ENCODE measurements at places on chromosomes 13 and 19.

- DNase-seq, result no peak
Observed at GRCh38 chr13:94999871-95000270, 287.5 kb upstream of the SOX21 start.

DNA sequence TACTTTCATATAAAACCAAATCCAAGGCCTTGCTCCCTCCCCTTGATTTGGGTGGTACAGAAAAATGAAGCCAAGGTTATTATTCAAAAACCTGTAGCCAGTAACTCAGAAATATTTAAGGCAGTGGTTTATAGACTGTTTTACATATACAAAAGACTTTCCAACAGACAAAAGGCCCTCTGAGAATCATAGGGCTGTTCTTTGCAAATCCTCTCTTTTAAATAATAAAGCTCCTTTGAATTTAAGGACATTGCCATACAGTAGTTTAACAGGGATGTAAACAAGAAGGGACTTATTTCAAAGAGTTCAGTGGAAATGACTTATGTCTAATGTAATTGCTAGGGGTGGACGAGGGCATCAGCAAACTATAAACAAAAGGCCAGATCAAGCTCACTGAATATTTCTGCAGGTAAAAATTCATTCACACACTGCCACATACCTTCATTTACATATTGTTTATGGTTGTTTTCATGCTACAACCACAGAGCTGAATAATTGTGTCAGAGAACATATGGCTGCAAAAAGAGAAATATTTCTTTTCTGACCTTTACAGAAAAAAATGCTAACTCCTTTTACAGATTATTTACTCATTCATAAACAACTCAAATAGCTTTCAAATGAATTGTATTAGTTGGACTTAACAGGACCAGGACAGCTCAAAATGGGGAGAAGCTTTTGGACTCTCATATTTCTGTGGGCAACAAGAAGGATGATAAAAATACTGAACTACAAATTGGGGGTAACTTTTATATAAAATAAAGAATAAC is 665.6 kb downstream of the SLITRK1 start:
- no peak for DNase-seq

- DNase-seq, result no peak
Observed at GRCh38 chr13:29767006-29767405, 83.4 kb downstream of the UBL3 start.

DNA sequence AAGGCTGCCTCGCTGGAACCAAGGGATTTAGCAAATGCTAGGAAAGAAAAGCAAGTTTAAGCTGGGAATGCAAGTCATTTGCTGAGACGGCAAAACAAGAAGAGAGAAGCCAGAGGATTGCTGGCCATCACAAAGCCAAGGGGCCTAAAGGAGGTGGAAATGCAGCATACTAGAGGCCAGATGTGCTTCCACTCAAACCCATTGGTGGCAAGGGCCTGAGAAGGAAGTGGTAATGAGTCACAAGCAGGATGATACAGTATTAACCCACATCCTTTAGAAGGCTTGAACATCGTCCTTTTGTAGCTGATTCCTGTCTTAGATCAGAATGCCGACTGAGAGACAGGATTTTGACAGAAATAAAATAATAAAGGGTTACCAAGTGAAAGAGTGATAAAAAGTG is 68.2 kb downstream of the ITGBL1 start:
- DNase-seq, result no peak

DNA sequence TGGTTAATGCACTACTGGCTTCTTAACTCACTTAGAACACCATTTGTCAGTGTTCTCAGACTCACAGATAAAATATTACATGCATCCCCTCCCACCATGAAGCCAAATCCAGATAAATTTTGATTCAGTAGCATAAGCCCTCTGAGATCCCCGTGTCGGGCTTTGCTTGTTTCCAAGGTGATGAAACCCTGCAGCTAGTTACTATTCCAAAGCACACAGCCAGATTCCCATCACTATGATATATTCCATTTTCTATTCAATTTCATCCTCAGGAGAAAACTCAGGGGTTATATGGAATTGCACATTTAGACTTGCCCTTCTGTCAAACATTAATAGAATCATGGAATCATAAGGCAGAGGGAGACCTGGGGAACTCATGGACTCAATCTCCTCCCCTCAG is 9.4 kb upstream of the FAM124A start:
- DNase-seq, result no peak

- no peak for DNase-seq
Observed at GRCh38 chr19:55694656-55695491, 19.8 kb downstream of the EPN1 start.

GRCh38 chr19:28168557-28168956 is 1044.4 kb downstream of the UQCRFS1 start:
- no peak for DNase-seq

DNA sequence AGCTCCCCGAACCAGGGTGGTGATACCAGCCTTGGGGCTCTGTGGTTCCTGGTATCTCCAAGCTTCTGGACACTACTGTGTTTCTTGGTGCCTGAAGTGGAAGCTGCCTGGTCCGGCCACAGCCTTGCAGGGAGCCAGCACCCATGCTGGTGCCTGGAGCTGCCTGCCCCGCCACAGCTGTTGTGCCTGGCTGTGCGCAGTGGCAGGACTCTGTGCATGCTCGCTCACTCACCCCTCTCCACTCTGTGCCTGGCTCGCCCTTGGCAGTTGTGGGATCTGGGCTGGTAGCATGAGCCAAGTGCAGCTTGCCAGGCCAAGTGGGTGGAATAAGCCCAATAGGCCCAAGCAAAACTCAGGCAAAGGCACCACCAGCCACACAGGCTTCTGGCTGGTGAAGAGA is 1225.3 kb downstream of the SLITRK5 start:
- no peak for DNase-seq

DNA sequence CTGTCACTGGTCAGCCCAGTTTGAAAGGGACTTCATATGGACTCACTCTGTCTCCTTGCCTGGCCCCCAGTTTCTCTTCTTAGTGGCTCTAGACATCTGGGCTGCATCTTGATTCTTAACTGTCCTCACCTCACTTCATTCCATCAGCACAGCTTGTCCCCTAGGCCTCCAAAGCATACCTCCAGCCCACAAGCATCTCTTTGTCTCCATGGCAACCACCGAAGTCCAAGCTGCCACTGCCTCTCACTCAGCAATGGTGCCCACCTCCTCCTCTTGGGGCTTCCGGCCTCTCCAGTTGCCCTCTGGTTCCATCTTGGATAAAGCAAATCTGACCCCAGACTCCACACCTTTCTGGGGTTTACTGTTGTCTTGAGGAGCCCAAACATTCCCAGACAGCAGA is 9.9 kb upstream of the KLHL26 start:
- DNase-seq, result no peak

- no peak for DNase-seq
Observed at GRCh38 chr13:41332829-41333228, 21.8 kb downstream of the NAA16 start.

DNA sequence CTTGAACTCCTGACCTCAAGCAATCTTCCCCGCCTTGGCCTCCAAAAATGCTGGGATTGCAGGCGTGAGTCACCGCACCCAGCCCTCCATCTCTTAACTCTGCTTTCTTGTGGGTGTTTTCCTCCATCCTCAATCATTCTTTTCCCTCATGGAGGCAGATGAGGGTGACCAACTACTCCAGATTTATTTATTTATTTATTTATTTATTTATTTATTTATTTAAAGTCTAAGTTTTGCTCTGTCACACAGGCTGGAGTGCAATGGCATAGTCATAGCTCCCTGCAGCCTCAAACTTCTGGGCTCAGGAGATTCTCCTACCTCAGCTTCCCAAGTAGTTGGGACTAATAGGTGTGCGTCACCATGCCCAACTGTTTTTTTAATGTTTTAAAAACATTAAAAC is 14.9 kb downstream of the VAV1 start:
- DNase-seq, result no peak

DNA sequence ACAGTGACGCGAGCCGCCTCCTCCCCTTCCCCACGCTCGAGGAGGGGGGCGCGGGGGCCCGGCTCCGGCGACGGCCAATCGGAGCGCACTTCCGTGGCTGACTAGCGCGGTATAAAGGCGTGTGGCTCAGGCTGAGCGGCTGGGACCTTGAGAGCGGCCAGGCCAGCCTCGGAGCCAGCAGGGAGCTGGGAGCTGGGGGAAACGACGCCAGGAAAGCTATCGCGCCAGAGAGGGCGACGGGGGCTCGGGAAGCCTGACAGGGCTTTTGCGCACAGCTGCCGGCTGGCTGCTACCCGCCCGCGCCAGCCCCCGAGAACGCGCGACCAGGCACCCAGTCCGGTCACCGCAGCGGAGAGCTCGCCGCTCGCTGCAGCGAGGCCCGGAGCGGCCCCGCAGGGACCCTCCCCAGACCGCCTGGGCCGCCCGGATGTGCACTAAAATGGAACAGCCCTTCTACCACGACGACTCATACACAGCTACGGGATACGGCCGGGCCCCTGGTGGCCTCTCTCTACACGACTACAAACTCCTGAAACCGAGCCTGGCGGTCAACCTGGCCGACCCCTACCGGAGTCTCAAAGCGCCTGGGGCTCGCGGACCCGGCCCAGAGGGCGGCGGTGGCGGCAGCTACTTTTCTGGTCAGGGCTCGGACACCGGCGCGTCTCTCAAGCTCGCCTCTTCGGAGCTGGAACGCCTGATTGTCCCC is at the start of gene JUNB:
JUNB (plus strand) TSS at position 142 of the 706 bp plus-strand sequence; CDS start at position 428, 286 bp downstream.
- DNase-seq, result peak; percentile 93

DNA sequence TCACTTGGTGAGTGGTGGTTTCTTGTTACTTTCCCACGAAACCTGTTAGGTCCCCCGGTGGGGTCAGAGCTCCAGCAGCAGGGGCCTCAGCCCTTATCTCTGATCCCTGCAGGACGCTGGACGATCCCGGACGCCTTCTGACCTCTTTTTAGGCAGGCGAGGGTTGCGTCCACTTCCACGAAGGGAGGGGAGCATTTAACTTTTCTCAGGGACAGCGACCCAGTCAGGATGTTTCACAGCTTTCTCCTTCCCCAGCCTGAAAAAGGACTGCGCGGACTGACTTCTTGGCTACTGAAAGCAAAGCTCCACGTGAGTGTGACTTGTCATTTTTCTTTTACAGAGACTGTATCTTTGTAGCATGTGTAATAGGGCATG is 692 bp downstream of the ZNF234 start:
- no peak for DNase-seq

- DNase-seq, result no peak
Observed at GRCh38 chr19:2719920-2720776, 1.0 kb downstream of the DIRAS1 start.

DNA sequence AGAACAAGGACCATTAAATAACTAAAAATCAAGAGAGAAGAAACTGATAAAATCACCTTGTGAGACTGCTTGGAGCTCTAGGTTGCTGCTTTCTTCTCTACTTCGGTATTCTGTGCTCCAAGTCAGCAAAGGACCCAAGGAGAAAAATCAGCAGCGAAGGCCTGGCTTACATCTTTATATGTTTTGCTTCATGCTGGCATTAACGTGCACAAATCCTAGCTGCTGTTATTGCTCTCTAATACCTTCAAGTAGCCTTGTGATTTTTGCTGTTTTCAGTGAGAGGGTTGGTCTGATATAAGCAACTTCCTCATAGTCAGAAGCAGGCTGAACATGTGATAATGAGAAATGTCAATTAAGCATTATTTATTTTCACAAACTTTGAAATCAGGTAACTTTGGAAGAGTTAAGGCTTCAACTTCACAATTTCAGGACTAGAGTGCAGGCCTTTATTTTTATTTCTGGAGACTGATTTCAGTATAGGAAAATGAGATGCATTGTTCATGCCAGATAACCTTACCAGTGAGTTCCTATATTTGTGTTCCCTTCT is 365.1 kb downstream of the SLC7A1 start:
- no peak for DNase-seq

- DNase-seq, result no peak
Observed at GRCh38 chr13:33207615-33207961, 78.0 kb downstream of the STARD13 start.

DNA sequence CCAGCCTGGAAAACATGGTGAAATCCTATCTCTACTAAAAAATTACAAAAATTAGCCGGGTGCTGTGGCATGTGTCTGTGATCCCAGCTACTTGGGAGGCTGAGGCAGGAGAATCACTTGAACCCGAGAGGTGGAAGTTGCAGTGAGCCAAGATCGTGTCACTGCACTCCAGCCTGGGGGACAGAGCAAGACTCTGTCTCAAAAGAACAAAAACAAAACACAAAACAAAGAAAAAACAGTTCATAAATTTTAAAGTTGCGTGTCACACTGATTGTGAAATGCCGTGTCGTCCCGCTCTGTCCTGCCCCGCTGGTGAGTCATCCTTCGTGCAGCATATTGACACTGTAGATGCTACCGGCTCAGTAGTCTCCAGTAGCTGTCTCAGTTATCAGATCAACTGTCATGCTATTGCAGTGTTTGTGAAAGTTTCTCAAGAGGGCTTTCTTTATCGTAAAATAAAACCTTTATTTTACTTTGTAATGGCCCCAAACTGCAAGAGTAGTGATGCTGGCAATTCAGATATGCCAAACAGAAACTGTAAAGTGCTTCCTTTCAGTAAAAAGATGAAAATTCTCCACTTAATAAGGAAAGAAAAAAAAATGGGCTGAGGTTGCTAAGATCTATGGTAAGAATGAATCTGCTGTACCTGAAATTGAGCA is 36.4 kb upstream of the IGFL1 start:
- no peak for DNase-seq

- no peak for DNase-seq
Observed at GRCh38 chr19:6740589-6741343, 1.3 kb downstream of the TRIP10 start.

DNA sequence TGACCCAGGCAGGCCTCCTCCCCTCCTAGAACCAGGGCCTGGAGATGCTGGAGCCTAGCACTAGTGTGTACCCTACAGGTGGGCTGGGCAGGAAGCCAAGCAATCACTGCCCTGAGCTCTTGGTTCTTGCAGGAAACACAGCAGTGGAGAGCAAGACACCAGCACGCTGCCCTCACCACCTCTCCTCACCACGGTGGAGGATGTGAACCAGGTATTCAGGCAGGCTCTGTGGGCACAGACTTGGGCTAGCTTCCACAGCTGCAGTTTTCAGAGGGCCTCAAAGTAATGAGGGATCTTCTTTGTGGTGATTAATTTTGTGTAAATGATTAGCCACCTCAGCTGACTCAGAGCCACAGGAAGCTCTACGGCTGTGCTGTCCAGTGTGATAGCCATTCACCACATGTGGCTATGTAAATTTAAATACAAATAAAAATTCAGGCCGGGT is 13.6 kb upstream of the GPI start:
- DNase-seq, result no peak
